ENCODE measurements at places on chromosomes 13 and 19.
A peak's percentile ranks its signal among the peaks of the same experiment; 100 is the strongest.

DNA sequence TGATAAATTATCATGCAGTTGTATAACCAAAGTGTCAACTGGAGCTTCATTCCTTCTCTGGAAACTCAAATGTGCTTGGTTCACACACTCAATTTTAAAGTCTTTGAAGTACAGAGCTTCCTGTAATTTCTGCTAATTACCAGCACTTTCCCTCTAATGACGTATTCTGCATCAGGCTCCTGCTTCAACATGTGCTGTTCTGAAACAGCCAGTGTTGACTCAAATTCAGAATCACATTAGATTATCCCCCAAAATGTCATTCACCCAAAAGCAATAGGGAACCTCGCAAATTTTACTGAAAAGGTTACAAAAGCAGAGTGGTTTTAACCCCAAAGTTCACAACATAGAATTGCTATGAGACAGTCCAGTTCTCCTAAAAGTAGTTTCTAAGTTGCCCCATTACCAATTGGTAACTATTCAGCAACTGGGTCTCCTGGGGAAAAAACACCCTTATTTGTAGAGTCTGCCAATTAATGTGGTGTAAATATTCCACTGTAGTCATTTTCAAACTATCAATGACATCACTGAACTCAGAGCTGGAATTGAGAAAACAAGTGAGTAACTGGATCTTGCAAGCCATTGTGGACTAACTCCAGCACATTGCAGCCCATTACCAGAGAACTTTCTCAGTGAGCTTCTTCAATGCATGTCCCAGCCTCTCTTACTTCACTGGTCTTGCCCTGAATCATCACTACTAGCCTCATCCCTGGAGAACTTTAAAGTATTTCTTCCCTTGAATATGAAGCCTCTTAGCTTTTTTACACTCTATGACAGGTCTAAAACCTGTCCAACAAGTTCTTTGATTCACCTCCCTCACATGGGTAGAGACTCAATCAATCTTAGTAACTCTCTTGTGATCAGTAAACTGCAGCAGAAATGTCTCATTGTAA, 955.4 kb downstream of the EFNB2 start:
- H3K36me3 ChIP-seq = no peaks in the 10 kb centered on the region
- H3K4me1 ChIP-seq = no peaks in the 10 kb centered on the region

DNA sequence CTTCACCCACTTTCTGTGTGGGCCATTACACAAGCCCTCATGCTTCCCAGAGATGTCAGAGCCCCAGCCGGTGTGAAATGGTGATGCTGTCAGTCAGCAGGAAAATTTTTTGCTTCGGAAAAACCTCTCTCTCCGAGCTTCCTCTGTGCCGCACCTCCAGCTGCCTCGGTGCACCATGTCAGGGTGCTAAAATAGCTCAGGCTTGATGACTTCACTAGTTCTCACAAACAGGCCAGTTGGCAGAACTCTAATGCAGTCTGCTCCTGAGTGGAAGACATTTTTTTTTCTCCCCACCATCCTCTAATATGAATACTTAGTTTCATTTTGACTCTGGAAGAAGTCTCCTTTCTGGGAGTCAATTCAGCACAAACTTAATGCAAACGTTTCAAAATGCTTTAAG, 71.3 kb downstream of the KLF12 start:
- H3K4me1 ChIP-seq = peaks cover 60% of the 10 kb centered on the region
- H3K36me3 ChIP-seq = peaks cover 25% of the 10 kb centered on the region
- no peaks in the 10 kb centered on the region for H3K27me3 ChIP-seq
- DNase-seq = no peak
- peak overlapping the region; percentile 92 for H3K27ac ChIP-seq

DNA sequence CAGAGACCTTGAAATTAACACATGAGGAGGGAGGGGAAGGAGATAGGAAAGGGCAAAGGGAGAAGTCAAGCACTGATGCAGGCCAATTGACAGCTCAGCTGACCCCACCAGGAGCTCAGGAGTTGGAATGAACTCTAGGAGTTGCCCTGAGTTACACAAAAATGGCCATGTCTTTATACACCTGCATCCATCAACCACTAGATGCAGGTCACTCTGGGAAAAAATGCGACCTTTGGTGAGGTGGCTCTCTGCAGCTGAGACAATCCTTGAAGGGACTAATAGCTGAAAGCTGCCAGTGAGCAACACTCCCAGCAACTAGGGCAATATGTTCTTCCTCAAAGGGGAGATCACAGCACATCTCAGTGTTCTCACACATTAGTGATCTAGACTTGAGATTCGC, 222.8 kb downstream of the RBM26 start:
- H3K27me3 ChIP-seq = peaks cover 18% of the 10 kb centered on the region
- no peaks in the 10 kb centered on the region for H3K36me3 ChIP-seq
- no peak overlapping the region for H3K4me3 ChIP-seq
- H3K4me1 ChIP-seq = peaks cover 4% of the 10 kb centered on the region
- no peak for DNase-seq
- no peak overlapping the region for H3K27ac ChIP-seq

GRCh38 chr13:40813667-40814454, 24.4 kb downstream of the SLC25A15 start:
- no peaks in the 10 kb centered on the region for H3K27me3 ChIP-seq
- no peak overlapping the region for H3K4me3 ChIP-seq
- H3K27ac ChIP-seq = no peak overlapping the region
- H3K4me1 ChIP-seq = peaks cover 7% of the 10 kb centered on the region

GRCh38 chr19:40589591-40590429, 11.4 kb upstream of the LTBP4 start:
- peaks cover under 1% of the 10 kb centered on the region for H3K27me3 ChIP-seq
- H3K27ac ChIP-seq = no peak overlapping the region
- H3K4me3 ChIP-seq = no peak overlapping the region
- H3K36me3 ChIP-seq = peaks cover 32% of the 10 kb centered on the region

DNA sequence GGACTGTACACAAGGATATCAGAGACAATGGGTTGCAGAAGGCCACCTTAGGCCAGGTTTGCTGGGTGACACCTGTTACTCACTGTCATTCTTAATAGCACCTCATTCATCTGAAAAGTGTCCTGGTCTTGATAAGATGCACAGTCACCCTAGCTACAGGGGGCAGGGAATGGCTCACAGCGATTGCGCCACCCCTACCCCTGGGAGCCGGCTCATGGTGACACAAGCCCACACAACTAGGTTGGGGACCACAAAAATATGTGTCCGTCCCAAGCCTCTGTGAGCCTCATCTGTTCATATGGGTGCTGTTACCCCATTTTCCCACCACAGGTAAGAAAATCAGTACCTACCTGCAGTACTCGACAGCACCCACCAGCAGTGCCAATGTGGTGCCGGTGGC, 23.4 kb downstream of the MED26 start:
- H3K4me1 ChIP-seq = peaks cover 37% of the 10 kb centered on the region
- peak overlapping the region; percentile 29 for H3K27ac ChIP-seq
- no peak overlapping the region for H3K4me3 ChIP-seq
- no peaks in the 10 kb centered on the region for H3K27me3 ChIP-seq
- no peak for DNase-seq
- H3K36me3 ChIP-seq = peaks cover 6% of the 10 kb centered on the region

GRCh38 chr19:33175886-33176669, 18.1 kb upstream of the LRP3 start:
- no peak for DNase-seq
- peaks cover 9% of the 10 kb centered on the region for H3K27me3 ChIP-seq
- peak overlapping the region; percentile 97 for H3K27ac ChIP-seq
- peaks cover 5% of the 10 kb centered on the region for H3K36me3 ChIP-seq
- H3K4me3 ChIP-seq = peak overlapping the region; percentile 97

DNA sequence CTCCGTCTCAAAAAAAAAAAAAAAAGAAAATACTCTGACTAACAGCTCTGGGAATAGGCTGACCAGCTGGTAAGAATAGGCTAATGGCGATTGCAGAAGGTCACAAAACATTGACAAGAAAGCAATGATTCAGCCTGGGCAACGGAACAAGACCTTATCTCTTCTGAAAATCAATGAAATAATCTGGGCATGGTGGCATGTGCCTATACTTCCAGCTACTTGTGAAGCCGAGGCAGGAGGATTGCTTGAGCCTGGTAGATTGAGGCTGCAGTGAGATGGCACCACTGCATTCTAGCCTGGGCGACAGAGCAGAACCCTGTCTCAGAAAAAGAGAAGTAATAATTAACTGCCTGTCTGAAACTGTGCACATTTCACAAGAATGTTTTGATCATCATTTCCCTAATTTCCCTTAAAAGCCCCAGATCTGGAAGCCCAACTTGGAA, 18.8 kb upstream of the MTRF1 start:
- H3K27me3 ChIP-seq = peaks cover 4% of the 10 kb centered on the region
- no peak for DNase-seq
- H3K27ac ChIP-seq = no peak overlapping the region
- H3K4me1 ChIP-seq = peaks cover 10% of the 10 kb centered on the region
- H3K36me3 ChIP-seq = no peaks in the 10 kb centered on the region

Data from activated T-helper 1 cell treated with anti-CD3 and anti-CD28 coated beads, Interleukin-12 subunit alpha, Interleukin-12 subunit beta, Interleukin-2, Interleukin-4 antibody, amounts not matched to agents 30 ng/mL and 10 ng/mL and 1 ng/mL, durations not matched to agents 14 hours and 24 hours and 36 hours (primary cell).